ENCODE measurements at places on chromosomes 12 and 14.

DNA sequence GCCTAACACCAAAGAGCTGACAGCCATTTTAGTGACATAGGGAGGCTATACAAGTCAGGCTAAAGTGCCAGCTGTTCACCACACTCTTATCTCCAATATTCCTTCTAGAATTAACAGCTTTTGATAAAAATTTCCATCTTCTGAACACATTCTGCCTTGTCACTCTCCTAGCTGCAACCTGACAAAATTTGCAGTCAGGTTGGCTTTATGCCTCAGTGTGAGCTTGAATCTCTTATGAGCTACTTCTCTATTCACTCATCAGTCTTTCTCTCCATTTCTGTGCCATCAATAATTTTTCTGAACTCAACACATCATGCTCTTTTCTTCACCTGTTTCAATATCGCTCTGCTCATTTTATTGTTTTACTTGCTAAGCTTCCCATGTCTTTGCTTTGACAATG is 50.2 kb downstream of the TMTC1 start:
- no peak for DNase-seq

DNA sequence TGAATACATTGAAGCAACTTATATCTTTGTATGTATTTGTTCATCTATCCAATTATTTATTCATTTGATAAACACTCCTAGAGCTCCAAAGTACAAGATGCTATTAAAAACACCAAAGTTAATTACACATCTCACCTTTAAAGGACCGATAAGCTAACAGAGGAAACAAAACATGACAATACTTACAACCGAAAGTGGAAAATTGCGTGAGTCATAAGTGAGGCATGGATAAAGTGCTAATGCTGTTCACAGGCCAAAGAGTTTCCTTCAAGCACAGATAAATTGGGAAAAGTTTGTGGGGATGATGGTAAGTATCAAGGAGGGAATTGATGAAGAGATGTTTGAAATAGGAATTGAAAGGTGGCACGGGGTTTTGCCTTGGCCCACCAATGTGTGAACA is 172.8 kb upstream of the KITLG start:
- DNase-seq = peak; percentile 73

GRCh38 chr12:110809149-110809548 is 37.6 kb upstream of the CCDC63 start:
- no peak for DNase-seq

DNA sequence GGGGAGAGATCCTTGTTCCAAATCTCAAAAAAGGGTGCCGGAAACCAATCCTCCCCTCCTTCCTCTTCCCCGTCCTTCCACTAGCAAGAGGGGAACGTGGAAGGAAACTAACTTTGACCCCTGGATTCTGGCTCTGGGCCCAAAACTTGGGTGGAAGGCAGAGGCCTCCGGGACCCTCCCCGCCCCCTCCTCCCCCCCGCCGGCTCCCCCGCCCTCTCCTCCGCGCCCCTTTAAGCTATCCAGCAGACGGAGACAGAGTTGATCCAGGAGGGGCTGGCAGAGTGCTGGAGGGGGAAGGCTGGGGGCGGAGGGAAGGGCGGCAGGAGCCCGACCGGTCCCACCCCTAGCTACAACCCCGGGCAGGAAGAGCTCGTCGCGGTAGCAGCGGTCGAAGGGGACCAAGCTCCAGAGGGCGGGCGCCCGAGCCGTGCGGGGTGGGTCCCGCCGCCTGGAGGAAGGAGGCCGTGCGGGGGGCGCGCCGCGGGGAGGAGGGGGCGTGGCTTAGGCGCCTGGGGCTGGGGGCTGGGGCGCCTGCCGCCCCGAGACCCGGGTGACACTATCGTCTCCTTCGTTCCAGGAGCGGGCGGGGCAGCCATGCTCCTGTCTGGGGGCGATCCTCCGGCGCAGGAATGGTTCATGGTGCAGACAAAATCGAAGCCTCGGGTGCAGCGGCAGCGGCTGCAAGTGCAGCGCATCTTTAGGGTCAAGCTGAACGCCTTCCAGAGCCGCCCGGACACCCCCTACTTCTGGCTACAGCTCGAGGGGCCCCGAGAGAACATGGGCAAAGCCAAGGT is at the start of gene NYNRIN:
TSS of gene NYNRIN (plus strand) at position 351 of the 794 bp plus-strand sequence. CDS start at position 595, 244 bp downstream.
- DNase-seq = peak; percentile 13

GRCh38 chr12:12714276-12715021 is 2.7 kb upstream of the CDKN1B start:
- DNase-seq = peak; percentile 50

DNA sequence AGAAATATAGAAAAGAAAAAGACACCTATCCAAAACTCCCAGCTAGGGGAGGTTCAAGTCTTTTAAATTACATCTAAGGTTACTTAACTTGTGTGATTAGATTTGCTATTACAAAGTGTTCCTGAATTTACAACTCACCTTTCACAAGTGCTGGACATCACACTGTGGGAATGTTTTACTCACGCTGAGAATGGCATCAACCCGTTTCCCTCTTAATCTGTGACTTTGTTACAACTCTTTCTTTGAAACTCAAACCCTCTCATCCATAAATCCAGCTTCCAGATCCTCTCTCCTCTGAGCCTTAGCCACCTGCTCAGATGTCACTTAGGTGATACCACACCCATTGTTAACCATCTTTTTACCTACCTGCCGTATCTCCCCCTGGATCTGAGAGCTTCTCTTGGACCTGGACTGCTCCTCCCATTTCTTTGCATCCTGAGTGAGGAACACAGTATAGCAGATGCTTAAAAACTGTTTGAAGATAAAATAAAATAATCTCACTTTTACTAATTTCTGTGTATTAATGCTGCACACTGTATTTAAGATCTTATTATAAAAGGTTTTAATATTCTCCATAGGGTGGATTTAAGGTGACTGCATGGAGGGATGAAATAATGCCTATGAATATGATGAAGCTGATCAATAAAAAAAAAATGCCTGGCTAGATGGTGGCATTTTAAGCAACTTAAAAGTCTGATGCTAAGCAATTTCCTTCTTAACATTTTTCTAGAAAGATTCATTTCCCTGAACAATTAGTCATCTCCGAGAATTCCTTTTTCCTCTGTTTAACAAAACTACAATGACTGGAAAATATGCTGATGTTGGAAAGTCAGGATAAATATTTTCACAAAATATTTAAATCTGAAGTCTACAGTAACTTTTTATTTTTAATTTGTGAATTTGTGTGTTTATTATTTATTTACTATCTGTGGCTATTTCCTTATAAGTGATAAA is 39.1 kb upstream of the NAP1L1 start:
- DNase-seq = peak; percentile 45

GRCh38 chr14:105914738-105915385 is 388.5 kb downstream of the TMEM121 start:
- no peak for DNase-seq

DNA sequence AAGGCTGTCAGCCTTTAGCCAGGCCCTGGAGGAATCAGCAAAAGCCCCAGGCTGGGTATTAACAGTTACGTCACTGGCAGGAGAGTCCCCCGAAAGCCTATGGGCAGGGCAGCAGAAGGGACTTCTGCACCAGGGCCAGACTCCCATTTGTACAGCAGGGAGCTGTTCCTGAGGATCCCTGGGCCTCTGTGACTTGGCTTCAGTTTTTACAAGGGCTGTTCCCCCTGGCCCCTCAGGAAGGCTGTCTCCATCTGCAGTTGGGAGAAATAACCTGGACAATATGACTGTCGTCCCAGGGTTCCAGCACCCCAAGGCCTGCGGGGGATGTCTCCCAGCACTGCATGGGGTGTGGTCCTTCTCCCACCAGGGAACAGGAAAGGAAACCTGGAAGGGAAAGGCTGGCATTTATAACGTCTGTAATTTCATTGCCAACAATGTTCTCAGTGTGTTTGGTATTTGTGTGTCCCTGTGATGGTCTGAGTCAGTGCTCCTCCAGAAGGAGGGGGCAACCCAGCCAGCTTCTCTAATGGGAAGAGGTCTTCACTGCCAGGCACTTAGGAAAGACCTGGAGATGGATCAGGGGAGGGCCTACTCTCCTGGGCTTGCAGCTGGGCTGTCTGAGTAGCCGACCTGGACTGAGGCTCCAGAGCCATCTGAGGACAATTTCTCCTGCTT is 42.4 kb downstream of the ERH start:
- DNase-seq = peak; percentile 51

DNA sequence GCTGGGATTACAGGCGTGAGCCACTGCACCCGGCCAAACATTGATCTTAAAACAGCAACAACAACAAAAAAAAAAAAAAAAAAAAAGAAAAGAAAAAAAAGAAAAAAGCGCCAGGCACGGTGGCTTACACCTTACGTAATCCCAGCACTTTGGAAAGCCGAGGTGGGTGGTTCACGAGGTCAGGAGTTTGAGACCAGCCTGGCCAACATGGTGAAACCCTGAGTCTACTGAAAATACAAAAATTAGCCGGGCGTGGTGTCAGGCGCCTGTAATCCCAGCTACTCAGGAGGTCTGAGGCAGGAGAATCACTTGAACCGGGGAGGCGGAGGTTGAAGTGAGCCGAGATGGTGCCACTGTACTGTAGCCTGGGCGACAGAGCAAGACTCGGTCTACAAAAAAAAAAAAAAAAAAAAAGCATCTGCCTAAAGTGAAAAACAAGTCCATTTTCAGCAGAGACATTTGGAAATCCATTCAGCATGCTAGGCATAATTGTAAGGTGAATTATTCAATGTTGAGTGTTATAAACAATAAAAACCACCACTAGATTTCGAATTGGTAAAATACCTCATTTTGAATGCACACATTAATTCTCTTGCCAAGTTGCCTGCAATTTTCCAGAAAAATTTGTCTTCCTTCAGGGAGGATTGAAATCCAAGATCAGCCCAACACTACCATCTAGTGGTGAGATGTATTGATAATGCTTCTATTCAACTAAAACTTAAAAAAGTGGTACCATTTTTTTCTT is 8.0 kb upstream of the CERS5 start:
- peak; percentile 67 for DNase-seq

- no peak for DNase-seq
Observed at GRCh38 chr12:51813931-51814310, 34.6 kb downstream of the FIGNL2 start.

GRCh38 chr14:93042968-93043940 is 72.5 kb downstream of the ITPK1 start:
- peak; percentile 81 for DNase-seq

- DNase-seq = no peak
Observed at GRCh38 chr12:114284041-114284440, 121.9 kb downstream of the TBX5 start.

GRCh38 chr12:46933947-46934346 is 108.2 kb upstream of the SLC38A4 start:
- DNase-seq = peak; percentile 73

- DNase-seq = no peak
Observed at GRCh38 chr12:66903782-66904396, 225.0 kb upstream of the GRIP1 start.

GRCh38 chr12:21852251-21852650 is 77.7 kb upstream of the KCNJ8 start:
- DNase-seq = peak; percentile 54

DNA sequence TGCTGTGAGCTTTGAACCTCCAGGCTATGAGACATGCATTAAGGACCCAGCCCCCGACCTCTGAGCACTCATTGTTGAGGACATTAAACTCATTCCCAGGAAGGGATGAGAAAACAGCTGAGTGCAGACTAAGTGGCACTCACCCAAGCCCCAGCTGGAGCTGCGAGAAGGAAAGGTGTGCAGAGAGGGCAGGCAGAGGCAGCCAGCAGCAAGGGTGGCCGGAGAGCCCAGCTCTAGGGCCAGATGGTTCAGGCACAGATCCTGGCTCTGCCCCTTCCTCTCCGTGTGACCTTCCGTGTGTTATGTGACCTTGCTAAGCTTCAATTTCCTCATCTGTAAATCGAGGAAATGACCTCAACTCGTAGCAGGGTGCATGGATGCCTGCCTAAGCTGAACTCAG is 3.7 kb downstream of the TSPAN11 start:
- DNase-seq = no peak

DNA sequence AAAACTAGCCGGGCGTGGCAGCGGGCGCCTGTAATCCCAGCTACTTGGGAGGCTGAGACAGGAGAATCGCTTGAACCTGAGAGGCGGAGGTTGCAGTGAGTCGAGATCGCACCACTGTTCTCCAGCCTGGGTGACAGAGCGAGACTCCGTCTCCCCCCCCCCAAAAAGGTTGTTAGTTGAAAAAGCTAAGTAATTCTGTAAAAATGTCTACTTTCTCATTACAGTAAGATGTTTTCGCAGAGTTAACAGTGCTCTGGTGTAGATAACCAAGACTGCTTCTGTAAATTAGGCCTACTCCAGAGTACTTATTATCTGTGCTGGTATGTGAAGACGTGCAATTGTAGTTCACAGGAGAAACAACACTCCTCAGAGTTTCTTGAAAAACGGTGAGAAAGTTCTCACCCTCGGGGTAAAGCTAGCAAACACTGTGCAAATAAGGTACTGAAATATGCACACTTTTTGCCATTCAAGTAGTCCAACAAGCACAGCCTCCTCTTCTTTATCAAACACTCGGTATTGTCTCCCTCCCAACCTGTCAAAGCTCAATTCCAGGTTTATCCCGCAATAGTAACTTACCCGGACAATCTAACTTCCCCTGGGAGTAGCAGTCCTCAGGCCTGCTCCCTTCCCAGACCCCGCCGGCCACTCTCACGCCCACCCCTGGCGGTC is 974 bp downstream of the BTBD7 start:
- DNase-seq = peak; percentile 30

GRCh38 chr12:78009031-78009430 is 178.3 kb downstream of the NAV3 start:
- no peak for DNase-seq

GRCh38 chr12:9730591-9730990 is 2.3 kb downstream of the CLECL1 start:
- no peak for DNase-seq

DNA sequence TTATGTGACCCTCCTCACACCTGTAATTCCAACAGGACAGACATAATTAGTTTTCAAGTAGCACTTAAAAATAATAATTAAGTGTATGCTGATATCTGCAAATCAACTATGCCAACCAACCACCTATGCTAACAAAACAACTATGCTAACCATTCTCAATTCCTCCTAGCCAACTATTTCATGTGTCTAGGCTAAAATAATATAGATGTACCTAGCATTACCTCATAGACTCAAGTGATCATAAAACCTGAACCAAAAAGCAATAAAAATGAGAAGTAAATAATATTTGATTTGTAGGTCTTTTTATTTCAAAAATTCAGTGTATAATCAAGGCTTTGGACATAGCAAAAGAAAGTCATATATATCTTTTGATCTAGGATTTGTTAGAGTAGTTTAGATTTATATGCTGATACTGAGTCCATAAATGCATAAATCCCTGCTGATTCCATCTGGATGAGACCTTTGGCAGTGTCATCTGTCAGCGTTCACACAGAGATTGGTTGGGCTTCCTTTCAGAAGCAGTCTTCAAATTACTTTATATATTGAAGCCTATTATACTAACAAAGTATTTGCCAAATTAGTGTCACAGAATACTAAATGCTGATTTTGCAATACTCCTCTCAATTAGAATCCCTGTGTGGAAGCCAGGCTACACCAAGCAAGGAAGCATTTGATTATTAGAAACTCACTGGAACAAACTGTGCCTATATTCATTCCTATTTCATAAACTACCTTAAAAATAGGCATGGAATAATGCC is 101.4 kb upstream of the PPM1H start:
- DNase-seq = no peak

- DNase-seq = no peak
Observed at GRCh38 chr12:98606359-98606988, 13.0 kb downstream of the SLC25A3 start.
